ENCODE measurements at places on chromosomes 7 and 10. TPM values are rescaled to one million over a fixed set of nuclear protein-coding genes. Genes with fewer than 3 reads are reported as not detected.
A peak's percentile ranks its signal among the peaks of the same experiment; 100 is the strongest.

Gene ACTL6B
- not detected for total RNA-seq

Gene COL13A1
- total RNA-seq: not detected

Gene ZNF438
- 3.9 TPM for total RNA-seq

Gene CCDC3
- 0.12 TPM for total RNA-seq

DNA sequence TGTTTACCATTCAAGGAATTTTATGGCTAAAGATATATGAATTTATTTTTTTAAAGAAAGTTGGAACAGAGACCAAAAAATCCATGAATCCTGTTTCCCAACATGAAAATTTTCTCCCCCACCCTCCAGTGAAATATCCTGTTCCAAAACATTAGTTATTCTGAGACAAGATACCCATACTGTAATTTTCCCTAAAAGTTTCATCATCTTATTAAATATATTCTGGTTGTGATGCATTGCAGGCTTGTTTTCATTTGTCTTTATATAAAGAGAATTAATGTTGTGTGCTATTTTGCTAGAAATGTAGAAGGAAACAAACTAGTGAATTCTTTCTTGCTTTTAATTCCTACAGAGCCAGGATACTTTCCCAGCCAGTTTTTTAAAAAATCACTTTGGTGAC, 106.6 kb downstream of the EXOC4 start:
- no peaks in the 10 kb centered on the region for H3K4me1 ChIP-seq
- no peak overlapping the region for H3K4me3 ChIP-seq
- no peak for DNase-seq
- H3K27me3 ChIP-seq: no peaks in the 10 kb centered on the region

DNA sequence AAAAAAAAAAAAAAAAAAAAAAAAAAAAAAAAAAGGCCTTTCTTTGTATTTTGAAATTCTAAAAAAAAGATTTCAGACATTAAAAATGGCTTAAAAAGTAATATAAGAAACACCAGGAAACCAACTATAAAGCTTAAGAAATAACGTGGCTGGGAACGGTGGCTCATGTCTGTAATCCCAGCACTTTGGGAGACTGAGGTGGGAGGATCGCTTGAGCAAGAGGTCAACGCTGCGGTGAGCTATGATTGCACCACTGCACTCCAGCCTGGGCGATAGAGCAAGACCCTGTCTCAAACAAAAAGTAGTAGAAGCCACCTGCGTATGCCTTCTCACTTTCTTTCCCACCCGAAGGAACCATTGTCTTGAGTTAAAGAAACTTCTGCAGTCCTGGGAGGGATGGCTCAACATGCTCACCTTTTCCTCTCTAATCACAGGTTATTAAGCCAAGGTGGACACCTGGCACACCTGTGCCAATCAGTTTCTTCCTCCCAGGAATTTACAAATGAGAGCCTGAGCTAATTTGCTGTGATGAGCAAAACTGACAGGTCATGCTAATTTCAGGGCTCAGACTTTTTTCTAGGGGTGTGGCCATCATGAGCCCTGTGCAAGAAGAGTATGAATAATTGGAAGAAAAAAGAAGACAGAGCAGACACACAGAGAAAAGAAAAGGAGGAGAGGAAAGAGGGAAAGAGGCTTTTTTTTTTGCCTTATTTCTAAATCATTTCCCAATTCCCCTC, 72.0 kb upstream of the PARD3 start:
- H3K4me1 ChIP-seq: no peaks in the 10 kb centered on the region
- no peak overlapping the region for H3K27ac ChIP-seq
- no peak for DNase-seq

DNA sequence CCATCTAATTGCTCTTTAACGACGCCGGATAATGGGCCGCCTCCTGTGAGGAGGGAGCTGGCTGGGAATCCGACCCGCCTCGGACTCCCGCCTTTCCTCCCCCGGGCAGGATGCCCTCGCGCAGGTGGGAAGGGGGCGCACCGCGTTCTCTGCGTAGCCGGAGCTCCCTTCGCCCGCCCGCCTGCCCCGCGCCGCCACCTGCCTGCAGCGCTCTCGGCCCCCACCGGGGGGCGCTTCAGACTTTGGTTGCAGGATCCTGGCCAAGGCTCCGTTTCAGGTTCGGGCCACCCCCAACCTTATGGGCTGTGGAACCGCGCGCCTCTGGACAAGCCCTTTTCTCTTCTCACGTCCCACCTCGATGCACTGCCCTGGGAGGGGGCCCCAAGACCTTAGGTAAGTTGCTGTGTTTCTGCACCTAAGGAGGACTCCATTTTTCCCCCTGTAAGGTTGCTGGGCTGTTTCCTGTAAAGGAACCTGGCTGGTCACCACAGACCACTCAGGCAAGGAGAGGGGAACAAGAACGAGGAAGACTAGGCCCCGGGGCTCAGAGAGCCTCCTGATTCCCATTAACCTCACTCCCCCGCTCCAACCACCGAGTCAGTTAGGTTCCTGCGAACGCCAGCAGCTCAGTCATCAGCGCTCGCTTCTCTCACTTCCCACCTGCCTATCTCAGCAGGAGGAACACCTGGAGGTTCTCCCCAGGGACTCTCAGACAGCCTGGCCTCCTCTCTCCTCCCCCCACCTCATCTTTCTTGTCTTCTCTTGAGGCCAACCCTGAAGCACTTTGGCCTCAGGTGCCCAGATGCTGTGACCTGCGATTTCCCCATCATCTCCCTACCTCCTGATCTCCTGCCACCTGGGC, 11.3 kb upstream of the KAZALD1 start:
- no peaks in the 10 kb centered on the region for H3K36me3 ChIP-seq
- no peak overlapping the region for H3K4me3 ChIP-seq
- H3K4me1 ChIP-seq: peaks cover 9% of the 10 kb centered on the region
- no peak overlapping the region for H3K27ac ChIP-seq

- no peak overlapping the region for H3K4me3 ChIP-seq
- H3K27ac ChIP-seq: no peak overlapping the region
- no peaks in the 10 kb centered on the region for H3K36me3 ChIP-seq
- peak; percentile 57 for DNase-seq
- H3K27me3 ChIP-seq: no peaks in the 10 kb centered on the region
Observed at GRCh38 chr10:112137154-112137987, 46.2 kb downstream of the GPAM start.

DNA sequence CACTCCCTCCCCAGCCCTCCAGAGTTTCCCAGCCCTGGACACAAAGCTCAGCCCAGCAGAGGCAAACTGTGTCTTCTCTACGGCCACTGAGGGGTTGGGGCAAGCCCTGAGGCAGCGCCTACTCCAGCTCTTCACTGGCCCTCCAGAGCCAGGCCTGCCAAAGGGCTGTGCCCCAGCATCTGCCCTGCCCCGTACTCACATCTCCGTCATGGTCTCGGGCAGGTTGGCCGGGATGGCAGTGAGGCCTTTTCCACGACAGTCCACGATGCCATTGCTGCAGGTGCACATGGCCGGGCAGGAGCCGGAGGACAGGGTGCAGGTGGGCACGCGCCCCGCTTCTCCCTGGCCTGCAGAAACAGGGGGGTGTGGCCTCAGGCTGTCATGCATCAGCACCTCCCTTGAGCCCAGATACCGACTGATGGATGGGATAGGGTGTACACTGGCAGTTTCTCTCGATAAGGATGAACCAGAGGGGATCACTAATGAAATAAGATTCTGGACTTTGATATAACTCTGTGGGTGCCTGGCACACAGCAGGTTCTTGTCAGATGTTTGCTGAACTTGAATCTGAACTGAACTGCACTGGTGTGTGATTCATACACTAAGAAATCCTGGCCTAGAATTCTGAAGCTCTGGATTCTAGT, 125.2 kb downstream of the SLIT1 start:
- H3K4me1 ChIP-seq: no peaks in the 10 kb centered on the region
- H3K36me3 ChIP-seq: no peaks in the 10 kb centered on the region
- no peak overlapping the region for H3K27ac ChIP-seq
- H3K4me3 ChIP-seq: no peak overlapping the region

- no peaks in the 10 kb centered on the region for H3K27me3 ChIP-seq
- peaks cover 12% of the 10 kb centered on the region for H3K4me1 ChIP-seq
- H3K4me3 ChIP-seq: peak overlapping the region; percentile 14
- peak; percentile 69 for DNase-seq
- H3K36me3 ChIP-seq: peaks cover 1% of the 10 kb centered on the region
Observed at GRCh38 chr10:71359364-71360046, 37.2 kb upstream of the CDH23 start.

GRCh38 chr7:72260406-72260805, 151.7 kb downstream of the CALN1 start:
- no peaks in the 10 kb centered on the region for H3K27me3 ChIP-seq
- no peak overlapping the region for H3K4me3 ChIP-seq
- no peak for DNase-seq

DNA sequence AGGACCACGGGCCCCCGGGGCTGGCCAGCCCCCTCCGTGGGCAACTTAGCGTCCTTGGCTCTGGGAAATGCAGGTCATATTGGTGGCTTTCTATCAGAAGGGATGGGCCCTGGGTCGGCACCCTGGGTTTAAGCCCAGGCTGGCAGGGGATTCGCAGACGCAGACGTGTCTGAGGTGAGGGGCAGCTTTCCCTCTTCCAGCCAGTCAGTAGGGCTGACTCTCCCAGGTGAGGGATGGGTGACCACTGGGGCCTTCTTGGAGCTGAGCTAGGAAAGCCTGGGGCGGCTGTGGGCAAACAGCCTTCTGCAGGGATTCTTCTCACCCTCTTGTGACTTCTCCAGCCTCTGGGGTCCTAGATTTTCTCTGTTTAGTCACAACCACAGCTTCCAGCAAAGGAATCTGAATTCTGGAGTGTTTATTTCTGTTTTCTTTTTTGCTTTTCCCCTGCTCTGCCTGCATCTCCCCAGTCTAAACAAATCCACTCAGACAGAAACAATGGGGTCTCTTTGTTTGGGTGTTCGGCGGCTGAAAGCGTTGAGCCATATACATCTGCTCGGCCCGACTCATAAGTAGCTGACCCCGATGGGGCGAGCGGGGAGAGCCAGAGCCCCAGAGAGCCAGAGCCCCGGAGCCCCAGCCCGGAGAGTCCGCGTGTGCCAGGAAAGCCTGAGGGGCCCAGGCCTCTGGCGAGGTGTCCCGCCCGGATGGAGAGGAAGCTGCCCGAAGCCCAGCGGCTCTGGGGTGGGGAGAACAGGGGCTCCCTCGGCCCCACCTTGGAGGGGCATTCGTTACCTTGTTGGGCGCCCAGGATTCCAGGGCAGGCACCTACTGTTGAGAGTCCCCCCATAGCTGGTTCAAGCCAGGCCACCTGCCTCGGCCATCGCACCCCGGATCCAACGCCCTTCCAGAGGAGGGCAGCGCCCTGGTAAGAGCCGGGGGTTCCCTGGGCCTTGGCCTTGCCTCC, 2.0 kb downstream of the MNX1 start:
- no peaks in the 10 kb centered on the region for H3K36me3 ChIP-seq
- H3K4me3 ChIP-seq: no peak overlapping the region
- no peak overlapping the region for H3K27ac ChIP-seq
- no peaks in the 10 kb centered on the region for H3K27me3 ChIP-seq
- H3K4me1 ChIP-seq: peaks cover 41% of the 10 kb centered on the region
